ENCODE measurements at places on chromosomes 3 and 15. TPM values are rescaled to one million over a fixed set of nuclear protein-coding genes. Genes with fewer than 3 reads are reported as not detected.
A peak's percentile ranks its signal among the peaks of the same experiment; 100 is the strongest.

CPNE4 gene
- total RNA-seq = not detected

DNA sequence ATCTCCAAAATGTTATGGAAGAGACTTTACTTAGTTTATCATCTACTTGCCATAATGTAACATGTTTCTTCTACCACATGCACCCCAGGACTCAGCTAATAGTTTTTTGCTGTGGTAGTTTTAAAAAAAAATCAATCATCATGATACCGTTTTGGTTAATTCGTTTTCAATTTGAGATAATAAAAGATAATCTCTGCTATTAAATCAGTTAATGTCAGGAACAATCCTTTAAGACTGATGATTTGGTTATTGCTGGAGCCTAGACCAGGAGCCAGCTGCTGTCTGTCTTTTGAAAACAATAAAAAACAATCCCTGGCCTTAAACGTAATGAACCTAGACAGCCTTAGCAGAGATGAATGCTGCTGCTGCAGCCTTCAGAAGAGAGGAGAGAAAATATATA is 403.7 kb downstream of the OXSM start:
- DNase-seq = no peak

DNA sequence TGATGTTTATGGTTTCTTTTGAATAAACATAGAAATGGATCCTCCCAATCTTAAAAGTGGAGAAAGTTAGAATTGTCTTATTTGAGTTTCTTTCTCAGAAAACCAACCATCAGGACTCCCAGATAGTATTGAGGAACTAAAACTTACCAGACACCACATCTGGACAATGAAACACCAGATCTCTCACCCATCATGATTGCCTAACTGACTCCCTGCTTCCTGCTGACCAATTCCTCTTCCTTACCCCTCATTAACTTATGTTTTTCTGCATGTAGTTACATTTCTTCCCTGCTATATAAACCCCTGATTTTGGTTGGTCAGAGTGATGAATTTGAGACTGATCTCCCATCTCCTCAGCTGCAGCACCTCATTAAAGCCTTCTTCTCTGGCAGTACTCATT is 242.0 kb upstream of the SETMAR start:
- DNase-seq = no peak

- no peak for DNase-seq
These were observed 80.3 kb upstream of the KCNMB2 start for GRCh38 chr3:178455946-178456345.

DNA sequence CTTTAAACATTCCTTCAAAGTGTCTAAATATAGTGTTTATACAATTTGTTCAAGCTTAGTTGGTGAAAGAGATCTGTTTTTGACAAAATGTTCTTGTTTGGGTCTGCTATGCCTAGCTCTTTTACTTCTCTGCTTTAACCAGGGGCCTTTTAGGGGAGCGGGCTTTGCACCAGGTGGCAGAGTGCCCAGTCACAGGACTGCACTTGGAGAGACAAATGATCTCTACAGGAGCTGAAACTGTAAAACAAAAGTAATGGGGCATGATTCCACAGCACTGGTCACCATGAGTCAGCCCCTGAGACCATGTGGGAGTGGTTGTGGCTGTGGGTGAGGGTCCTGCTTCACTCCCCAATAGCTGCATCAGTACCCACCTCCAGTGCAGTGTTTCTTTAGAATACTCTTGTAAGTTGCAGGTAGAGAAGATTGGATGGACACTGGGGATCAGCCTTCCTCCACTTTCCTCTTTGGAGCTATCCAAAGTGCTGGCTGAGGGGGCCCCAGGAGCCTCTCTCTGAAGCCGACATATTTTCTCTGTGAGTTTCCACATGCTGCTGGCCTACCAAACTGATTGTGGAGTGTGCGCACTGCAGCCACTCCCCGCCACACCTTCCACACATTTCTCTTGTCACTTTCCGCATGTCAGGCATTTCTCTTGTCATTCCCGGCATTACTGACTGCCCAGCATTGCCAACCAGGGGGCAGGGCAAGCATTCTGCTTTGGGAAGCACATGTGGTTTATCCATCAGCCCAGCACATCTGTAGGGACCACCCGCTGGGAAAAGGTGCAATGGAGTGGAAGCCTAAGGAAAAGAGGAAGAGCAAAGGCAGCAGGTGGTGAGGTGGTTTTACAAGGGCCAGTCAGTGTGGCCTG is 110.0 kb downstream of the EPHB1 start:
- peak; percentile 60 for DNase-seq

CLEC3B gene
- 217 TPM for total RNA-seq

DNA sequence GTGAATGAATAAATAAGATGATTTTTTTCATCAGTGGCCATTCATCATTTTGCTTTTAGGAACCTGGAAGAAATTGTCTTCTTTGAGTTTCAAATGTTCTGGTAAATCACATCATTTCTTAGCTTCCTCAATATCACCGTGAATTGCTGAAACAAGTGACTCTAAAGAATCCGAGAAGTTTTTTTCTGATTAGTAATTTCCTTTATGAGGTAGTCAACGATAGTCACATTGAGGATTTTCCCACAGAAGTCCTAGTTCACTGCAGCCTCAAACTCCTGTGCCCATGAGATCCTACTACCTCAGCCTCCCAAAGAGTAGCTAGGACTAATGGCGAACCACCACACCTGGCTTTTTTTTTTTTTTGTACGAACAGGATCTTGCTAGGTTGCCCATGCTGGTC is 3.6 kb upstream of the TMPRSS7 start:
- no peak for DNase-seq
